ENCODE measurements at places on chromosomes 4 and X.

DNA sequence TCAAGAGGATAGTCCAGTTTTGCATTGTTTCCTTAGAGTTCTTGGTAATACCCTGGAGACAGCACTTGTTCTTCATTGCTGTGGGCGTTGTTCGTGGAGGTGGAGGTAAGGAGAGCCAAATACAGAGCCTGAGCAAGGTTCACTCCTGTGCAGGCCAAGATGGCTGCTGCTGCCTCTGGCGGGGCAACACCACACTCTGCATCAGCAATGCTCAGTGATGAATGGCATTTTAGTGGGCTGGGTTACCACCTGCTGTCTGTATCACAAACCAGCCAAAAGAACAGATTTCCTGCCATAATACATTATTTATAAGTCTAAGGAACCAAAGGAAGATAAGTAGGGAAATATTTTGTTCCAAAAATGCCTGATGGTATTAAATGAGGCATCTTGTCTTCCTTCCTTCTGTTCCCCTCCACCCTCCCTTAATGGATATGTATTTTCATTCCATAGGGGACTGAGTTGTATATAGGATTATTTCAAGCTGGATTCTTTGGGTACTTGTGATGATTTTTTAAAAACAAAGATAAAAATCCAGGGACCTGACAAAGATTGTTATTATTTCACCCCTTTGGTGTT is 61.6 kb upstream of the LIMCH1 start:
- no peak for DNase-seq

DNA sequence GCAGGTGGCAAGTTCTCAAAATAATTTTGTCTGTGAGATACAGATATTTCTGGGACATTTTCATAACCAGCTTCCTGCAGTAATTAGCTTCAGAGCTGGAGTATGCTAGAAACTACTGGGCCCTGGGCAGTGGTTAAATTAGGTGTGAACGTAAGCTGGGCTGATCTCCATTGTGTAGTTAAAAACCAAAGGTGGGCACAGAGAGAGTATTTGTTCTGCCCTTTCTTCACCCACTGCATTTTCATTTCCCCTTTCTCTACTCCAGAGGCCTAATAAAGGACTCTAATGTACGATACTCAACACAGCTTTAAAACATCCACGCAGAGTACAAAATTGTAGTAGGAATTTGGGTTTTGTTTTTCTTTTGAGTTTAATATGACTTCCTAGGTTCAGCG is 252.7 kb downstream of the SPRY1 start:
- no peak for DNase-seq

DNA sequence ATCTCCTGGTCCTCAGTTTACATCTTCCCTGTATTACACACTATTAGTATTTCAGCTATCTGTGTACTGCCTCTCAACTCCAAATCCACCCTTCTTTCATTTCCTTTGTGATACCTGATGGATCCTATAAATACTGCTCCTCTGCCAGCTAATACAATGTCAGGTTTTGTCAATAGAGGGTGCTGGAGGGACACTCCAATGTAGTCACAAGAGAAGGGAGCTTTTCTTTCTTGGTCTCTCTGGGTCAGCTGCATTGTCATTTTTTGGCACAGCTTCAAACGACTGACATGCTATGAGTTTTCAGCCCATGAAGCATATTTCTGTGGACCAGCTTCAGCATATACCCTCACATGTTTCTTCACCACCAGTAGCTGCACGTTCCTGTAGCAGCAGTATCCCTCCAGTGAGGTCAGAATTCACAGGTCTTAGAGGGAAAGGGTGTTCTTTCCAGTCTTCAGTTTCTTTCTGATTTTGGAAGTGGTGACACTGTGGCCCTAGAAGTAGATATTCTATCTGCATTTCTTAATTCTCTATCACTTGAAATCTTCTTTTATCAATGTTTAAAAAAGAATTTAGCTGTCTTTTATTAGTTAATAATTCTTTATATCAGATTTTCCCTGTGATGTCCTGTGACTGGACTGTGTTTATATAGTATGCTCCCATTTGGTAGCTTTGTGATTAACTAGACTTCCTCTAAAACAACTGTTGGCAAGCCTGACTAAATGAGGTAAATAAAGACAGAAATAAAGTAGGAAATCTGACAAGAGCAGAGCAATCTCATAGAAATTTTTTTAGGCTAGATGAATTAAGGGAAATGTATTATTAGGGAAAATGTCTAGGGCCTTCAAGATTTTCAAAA is 60.6 kb downstream of the GABRA2 start:
- DNase-seq: no peak

GRCh38 chr4:159291176-159291575 is 188.3 kb downstream of the RAPGEF2 start:
- no peak for DNase-seq

Measured in activated CD4-positive, alpha-beta T cell treated with anti-CD3 and anti-CD28 coated beads, Interleukin-2, amount 50 U/mL, for 4 hours (primary cell).